Stimulated activated CD4-positive, alpha-beta T cell treated with anti-CD3 and anti-CD28 coated beads, Interleukin-1b, Interleukin-23, amount 100 ng/mL, for 4 hours (primary cell): ENCODE measurements at places on chromosomes 3 and 15.

- DNase-seq: no peak
Measured at GRCh38 chr3:177528306-177529070, 331.2 kb upstream of the TBL1XR1 start.

GRCh38 chr15:56725386-56725785 is 7.9 kb downstream of the ZNF280D start:
- DNase-seq: no peak

- DNase-seq: no peak
Measured at GRCh38 chr3:95048564-95048963, 985.7 kb downstream of the NSUN3 start.

GRCh38 chr3:46440531-46441294 is 24.0 kb downstream of the LTF start:
- DNase-seq: no peak
